ENCODE measurements at places on chromosomes 5 and 9.

DNA sequence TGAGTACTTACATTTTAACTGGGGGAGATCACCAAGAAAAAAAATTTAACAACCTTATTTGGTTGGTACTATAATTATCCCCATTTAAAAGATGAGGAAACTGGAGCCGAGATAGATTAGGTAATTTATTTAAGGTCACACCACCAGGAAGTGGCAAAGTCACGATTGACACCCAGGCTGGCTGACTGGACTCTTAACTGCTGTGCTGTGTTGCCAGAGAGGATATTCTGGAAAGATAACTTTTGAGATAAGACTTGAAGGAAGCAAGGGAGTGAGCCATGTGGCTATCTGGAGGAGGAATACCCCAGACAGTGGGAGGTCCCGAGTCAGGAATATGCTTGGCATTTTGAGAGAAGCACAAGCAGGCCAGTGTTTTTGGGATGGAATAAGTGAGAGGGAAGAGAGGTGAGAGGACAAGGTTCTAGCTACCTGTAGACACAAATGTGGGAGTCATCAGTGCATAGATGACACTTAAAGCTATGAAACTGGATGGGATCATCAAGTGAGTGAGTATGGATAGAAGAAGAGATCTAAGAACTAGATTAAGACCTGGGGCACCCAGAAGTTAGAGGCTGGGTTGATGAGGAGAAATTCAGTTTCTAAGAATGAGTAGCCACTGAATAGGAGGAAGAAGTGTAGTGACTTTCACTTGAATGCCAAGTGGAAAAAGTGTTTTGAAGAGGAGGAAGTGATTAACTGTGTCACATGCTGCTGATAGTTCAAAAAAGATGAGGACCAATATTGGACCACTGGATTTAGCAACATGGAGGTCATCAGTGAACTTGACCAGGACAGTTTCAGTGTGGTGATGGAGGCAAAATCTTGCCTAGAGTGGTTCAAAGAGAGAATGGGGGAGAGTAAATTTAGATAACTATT lies 25.6 kb downstream of the PDE8B start:
- no peak for DNase-seq

DNA sequence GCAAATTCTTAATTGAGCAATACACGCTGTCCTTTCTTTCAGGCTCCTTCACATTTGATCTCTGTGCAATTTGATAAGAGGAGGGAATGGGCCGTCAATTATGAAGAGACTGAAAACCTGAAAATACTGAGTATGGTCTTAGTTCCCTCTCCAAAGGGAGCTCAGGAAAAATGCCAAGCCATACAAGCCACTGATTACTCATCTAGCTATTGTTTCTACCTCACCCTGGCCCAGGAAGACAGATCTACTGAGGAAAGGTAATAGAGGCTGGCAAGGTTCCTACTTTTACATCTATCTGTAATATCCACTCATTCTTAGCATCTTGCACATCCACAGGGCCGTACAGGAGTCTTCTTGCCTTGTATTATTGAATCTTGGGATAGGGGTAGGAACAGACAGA lies 23.7 kb upstream of the TNC start:
- no peak for DNase-seq

DNA sequence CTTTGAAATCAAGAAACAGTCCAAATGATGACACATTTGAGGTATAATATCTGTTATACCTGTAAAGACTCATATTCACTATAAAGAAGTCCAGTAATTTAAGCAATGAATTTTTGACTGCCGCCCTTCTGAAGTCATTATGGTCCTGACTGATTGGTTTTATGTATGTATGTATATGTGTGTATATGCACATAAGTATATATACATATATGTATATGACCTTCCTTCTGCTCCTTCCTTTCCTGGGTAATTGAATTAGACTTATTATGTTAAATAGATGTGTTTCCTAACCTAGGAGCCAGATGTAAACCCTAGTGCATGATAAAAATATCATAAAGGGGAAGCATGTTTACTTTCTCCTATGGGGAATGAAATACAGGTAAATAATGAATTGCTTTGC lies 343.1 kb upstream of the BRINP1 start:
- DNase-seq: no peak

DNA sequence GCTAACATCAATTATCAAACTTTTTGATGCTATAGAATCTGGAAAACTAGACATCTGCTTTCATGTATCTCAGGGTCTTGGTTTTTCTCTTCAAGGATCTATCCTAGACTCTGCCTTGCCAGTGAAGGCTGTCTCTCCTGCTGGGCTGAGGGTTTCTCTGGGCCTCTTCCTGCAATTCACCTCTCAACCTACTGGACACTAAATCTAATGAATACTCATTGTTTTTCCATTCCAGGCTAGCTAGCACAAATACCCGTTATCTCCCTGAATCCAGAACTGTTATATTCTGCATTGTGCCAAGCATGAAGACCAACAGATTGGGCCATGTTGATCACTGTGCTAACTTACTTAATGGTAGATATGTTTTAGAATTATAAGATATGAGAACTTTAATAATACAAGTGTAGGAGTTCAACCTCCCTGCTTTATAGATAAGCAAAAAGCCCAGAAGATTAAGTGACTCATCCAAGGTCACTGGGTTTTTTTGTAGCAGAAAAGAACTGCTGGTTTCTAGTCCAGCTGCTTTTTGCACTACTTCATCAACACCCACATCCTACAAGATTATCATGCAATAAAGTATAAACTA lies 56.5 kb upstream of the RNF38 start:
- DNase-seq: no peak

- no peak for DNase-seq
Observed at GRCh38 chr5:163964671-163965070, 459.3 kb downstream of the MAT2B start.

DNA sequence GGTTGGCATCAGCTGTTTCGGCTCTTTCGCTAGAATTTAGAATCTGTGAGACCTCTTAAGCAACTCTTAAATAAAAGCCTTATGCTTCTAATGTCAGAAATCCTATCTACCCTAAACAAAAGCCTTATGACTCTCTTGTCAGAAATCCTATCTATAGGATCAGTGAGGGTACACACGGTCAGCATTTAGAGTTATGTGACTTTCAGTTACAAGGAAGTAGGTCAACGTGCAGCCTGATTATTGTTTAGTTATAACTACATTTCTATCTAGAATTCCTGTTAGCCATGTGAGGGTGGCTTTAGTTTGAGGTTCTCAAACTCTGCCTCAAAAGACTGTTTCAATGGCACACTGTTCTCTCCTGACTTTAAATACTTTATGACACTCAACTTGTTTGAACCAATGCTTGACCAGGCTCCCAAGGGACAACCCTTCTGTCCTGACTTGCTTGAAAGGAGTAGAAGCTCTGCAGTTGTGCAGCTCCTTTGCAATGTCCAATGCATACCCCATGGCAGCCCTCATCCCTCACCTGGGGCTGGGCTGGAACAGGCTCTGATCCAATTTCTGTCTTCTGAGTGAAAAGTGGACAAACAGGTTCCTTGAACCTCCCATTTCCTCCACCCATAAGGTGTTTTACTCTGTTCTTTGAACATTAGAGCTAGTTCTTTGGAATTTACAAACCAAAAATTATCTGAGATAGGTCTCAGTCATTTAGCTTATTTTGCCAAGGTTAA lies 251.6 kb upstream of the PIK3R1 start:
- no peak for DNase-seq
